ENCODE measurements at places on chromosomes 12 and 14. TPM values are rescaled to one million over a fixed set of nuclear protein-coding genes. Genes with fewer than 3 reads are reported as not detected.

HCFC2 gene
- 8.8 TPM for total RNA-seq

GLIPR1L2 gene
- 0.58 TPM for total RNA-seq

RNASE1 gene
- 347 TPM for total RNA-seq

LMO3 gene
- total RNA-seq = 33.3 TPM

FGF23 gene
- total RNA-seq = not detected

SLC6A12 gene
- total RNA-seq = 0.91 TPM

PIWIL1 gene
- total RNA-seq = not detected

LBHD2 gene
- not detected for total RNA-seq

ART4 gene
- 0.28 TPM for total RNA-seq

KLRD1 gene
- total RNA-seq = 0.84 TPM

PTGR2 gene
- total RNA-seq = 5.4 TPM
